ENCODE measurements at places on chromosomes 12 and 14.

- DNase-seq: no peak
Measured at GRCh38 chr12:41034686-41035085, 153.4 kb upstream of the PDZRN4 start.

GRCh38 chr14:102523569-102524450 is 14.2 kb upstream of the ANKRD9 start:
- DNase-seq: no peak

DNA sequence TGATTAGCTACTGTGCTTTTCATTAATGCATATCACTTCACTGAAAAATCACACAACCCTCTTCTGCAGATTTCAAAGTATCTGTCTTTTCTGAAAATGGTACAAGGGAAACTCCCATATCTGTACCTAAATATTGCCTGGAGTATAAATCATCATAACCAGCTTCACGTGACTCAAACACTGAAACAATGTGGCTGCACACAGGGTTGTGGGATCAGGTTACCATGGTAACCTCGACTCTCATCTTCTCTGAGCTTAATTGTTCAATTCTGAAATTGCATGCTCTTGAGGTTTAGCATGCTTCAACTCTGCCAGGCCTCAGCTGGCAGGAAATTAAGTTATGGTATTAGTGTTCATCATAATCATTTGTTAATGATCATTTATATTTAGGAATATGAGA is 77.5 kb upstream of the CPSF6 start:
- DNase-seq: peak; percentile 70

DNA sequence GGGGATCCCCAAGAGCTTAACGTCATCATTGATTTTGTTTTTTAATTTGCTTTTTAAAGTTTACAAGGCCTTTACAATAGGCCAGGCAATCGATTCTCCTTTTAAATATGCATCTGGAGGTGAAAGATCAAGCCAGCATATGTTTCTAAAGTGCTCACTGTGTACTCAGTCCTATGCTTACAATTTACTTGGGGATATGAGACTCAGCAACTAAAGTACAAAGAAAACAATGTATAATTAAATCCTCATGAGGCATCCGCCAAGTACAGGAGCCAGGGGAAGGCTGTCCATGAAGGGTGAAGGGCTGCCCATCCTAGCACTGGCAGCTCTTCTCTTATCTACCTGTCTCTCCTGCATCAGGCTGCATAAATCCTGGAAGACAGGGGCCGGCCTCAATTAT is 11.8 kb downstream of the CCDC92 start:
- no peak for DNase-seq

DNA sequence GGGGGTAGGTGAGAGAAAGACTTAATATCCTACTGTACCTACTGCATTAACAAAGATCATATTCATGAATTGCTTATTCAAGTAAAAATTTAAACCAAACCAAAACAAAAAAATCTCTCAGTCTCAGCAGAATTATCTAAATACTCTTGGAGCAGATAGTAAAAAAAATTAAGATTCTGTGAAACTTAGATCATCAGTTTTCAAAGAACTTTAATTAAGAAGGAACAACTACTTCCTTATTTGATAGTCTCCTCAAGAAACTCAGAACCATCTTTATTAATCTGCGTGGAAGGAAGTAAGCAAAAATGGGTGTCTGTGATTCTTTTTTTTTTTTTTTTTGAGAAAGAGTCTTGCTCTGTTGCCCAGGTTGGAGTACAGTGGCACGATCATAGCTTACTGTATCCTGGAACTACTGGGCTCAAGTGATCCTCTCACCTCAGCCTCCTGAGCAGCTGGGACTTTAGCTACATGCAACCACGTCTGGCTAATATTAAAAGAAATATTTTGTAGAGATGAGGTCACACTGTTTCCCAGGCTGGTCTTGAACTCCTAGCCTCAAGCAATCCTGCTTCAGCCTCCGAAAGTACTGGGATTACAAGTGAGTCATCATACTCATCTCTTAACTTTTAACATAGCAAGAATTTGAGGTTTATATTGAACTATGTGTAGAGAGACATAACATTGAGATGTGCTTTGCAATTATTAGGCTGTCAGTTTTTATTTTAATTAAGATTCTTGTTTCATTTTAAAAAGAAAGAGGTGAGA is 37.4 kb downstream of the GAS2L3 start:
- no peak for DNase-seq

GRCh38 chr14:90467501-90467900 is 70.7 kb downstream of the CALM1 start:
- DNase-seq: no peak

- DNase-seq: peak; percentile 35
Measured at GRCh38 chr14:54642801-54643695, 76.1 kb downstream of the SAMD4A start.

- no peak for DNase-seq
Measured at GRCh38 chr14:61573748-61574513, 121.4 kb upstream of the HIF1A start.

DNA sequence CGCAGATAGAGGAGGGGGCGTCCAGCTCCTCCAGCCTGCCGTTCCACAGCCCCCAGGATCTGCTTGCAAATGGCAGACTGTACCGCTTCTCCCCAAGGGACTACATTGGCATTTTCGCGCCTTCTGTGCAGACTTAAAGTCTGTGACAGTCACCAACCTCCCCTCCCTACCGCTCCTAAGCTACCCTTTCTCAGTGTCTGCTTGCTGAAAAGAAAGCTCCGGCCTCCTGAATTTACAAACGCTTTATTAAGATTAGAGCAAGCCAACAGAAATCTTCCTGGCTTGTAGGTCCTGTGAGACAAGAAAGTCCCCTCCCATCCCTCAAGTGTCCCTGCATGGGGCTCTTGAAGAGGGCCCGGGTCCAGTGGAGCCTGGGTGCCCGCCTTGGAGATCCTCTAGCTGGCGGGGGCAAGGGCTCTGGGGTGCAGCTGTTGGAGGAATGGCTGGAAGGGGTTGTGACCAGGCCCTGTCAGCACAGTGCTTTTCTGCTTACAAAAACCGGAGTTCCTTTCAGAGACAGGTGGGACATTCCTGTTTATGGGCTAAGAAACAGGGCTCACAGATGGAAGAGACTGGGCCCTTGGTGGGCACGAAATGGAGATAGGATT is 2.8 kb upstream of the DLK1 start:
- no peak for DNase-seq

GRCh38 chr14:61178226-61179060 is 102.7 kb downstream of the TMEM30B start:
- DNase-seq: no peak

GRCh38 chr14:100899884-100900771 is 3.4 kb downstream of the RTL1 start:
- no peak for DNase-seq

DNA sequence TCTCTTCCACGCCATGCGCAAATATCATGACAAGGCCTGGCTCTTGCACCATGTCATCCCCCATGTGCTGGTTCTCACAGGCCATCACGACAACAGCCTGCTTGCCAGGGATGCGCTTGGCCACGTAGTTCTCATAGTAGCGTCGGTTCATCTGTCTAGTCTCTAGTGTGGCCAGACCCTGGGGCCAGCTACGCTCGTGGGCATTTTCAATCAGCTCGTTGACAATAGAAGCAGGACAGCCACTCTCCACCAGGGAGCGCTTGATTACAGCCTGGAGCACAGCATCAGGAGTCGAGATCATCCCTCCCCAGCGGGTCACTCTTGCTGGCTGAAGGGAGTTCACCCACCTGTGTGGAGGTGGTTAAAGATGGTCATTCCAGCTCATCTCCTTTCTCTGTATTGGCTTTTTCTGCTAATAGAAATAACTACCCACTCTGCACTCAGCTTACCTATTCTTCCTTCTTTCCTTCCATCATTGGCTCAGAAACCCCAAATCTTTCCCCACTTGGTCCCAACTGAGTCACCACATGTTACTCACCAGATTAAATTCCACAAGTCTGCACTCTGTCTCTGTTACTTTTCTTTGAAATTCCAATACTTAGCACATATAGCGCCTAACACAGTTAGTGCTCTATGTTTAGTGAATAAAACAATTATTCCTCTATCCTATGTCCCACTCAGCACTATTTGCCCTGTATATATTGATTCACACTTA is 15.1 kb downstream of the RNF41 start:
- DNase-seq: peak; percentile 32

- DNase-seq: no peak
Measured at GRCh38 chr12:123233505-123234308, 471 bp downstream of the MTRFR start.

DNA sequence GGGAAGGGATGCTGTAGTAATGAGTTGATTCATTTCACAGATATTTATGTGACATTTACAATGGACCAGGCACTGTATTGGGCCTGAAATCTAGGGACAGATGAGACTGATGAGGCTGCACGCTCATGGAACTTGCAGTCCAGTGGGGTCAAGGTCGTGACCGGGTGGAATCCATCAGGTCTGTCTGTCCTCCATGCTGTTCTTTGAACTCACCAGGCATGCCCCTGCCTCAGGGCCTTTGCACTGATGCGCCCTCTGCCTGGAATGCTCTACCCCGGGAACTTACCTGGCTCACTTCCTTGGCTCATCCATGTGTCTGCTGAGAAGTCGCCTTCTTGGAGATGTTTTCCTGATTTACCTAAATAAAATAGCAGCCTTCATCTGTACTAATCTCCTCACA is 200.1 kb downstream of the VRK1 start:
- DNase-seq: no peak

GRCh38 chr14:101633276-101633675 is 72.0 kb downstream of the DIO3 start:
- no peak for DNase-seq

DNA sequence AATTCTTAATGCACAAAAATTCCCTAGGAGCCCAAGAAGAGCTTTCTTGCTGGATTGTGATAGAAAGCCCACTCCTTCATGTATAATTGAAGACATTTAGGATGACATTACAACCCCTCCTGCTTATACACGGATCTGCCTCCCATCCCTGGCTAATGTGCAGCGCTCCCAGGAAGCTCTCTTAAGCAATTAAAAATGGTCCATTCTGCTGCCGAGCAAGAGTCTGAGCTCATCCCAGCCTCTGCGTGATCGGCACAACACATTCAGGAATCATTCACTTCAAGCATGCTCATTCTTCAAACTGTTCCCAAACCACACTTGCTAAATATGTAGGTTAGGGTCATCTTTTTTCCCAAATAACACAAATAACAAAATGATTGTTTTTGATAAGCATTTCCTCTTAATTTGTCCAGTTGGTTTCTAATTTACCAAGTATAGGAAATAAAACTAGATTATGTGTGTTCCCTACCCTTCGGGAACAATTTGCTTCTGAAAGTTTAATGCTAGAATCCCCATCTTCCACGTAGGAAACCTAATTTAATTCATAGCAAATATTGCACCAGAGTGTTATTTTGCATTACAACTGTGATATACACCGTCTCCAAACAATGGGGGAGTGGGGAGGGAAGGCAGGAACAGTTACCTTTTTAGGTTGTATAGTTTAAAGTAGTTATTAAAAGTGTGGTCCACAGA is 17.3 kb upstream of the TMEM233 start:
- DNase-seq: no peak

DNA sequence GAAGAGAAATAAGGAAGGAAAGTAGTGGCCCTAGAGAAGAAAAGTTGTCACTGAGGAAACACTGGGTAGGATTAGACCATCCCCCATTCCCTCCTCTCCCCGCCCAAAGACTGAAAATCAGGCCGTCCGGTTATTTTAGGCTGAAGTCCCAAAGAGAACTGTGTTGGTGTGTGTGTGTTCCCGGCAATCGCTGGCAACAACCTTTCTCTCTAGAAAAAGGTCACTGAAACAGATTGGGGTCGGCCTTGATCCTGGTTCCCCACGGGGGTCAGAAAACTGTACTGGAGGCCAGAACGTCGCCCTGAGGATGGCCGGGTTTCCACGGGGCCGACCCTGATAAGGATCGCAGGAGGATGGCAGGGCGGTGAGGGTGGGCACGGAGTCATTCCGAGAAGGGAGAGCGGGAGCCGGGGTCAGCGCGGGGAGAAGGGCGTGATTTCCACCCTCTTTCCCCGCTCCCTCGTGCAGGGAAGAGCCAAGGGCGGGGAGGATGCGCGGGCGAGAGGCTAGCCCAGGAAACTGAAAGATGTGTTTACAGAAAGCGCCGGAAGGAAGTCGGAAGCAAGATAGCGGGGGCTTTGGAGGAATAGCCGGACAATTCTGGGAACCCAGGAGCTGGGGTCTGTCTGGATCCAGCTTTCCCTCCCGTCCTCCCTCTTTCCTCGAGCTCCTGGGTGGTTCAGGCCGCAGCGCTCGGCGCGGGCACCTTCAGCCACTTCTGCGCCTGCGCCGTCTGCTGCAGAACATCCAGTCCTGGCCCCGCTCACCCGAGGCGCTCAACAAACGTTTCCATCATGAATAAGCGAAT is 25.3 kb upstream of the SPTLC2 start:
- DNase-seq: peak; percentile 64

- no peak for DNase-seq
Measured at GRCh38 chr12:24599736-24600135, 349.2 kb downstream of the BCAT1 start.

GRCh38 chr14:54001189-54001878 is 44.7 kb upstream of the BMP4 start:
- no peak for DNase-seq

DNA sequence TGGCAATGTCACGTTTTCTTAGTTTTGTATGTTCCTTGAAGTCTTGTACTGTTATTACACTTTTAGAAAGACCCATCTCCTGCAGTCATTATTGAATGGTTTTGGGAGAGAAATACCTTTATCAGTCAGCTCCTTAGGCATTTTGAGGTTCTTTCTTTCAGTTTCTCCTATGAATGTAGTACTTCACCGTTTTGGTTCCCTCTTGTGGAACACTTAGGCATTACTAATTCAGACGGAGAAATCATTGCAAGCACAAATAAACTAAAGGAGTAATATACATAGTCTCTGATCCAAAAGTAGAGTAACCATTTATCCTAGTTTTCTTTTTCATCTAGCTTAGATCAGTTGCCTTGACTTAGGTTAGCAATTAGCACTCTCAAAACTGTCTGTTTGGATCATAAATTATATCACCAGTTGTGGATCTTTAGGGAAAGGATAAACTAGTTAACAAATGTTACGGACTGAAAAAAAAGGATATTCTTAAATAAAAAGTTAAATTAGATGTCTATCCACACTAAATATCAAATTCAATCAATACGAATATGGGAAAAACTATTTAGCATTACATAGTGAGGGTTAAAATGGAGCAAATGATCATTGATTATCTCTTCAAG is 1538.3 kb upstream of the SEL1L start:
- DNase-seq: no peak

All from CD4-positive, alpha-beta T cell treated with Interleukin-2 at 100 ng/mL for 4 hours (primary cell).